Ascending aorta (tissue), 2 donors: ENCODE measurements at places on chromosomes 7 and 10.

DNA sequence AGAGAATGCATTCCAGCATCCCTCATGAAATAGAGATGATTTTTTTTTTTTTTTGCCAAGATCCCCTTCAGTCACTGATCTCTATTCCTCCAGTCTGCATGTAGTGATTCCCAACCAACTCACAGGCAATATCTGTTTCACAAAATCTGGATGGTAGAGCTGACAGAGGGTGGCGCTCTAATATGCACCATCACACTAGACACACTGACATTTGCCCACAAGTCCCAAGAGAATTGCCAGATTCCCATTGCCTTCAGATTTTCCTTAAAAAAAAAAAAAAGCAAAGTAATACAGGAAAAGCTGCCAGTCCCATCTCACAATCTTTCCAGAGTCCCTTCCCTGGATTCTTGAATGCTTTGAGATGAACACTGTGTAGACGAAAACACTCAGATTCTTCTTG is 301.0 kb downstream of the SORCS1 start:
- no peaks in the 10 kb centered on the region for H3K4me1 ChIP-seq
- no peaks in the 10 kb centered on the region for H3K27me3 ChIP-seq
- no peak overlapping the region for H3K4me3 ChIP-seq
- no peak overlapping the region for H3K27ac ChIP-seq
- DNase-seq = no peak

- DNase-seq = no peak
- no peak overlapping the region for H3K4me3 ChIP-seq
- H3K4me1 ChIP-seq = no peaks in the 10 kb centered on the region
- H3K36me3 ChIP-seq = peaks cover 79% of the 10 kb centered on the region
These were observed 52.9 kb upstream of the ZMIZ2 start for GRCh38 chr7:44695756-44696155.

DNA sequence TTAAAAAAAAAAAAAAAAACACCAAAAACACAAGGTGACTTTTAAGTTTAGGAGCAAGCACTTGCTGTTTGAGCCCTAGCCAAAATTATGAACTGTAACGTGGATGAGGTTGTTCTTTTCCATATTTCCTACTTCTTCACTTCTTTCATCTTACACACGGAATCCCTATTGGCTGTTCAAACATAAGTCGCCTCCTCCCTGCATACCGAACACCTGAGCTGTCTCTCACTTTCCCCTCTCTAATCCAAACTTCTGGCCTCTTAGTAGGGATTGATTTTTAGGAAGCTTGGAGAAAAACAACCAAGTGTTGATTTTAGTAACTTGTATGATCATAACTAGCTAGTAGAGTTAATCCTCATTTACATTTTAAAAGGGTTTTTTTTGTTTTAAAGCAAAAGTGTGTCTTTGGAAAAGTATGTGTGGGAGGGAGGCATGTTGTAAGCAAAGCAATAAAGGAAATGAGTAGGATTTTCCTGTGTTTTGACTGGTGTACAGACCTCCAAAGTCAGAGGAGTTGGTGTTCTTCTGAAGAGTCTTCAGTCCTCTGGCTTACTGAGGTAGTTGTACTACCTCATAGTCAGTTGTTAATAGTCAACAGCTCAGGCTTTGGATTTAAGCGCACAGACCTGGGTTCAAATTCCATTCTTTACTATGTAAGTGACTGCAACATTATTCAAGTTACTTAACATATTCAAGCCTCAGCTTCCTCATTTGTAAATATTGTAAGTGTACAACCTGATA is 39.3 kb downstream of the RABGEF1 start:
- H3K4me1 ChIP-seq = no peaks in the 10 kb centered on the region
- no peaks in the 10 kb centered on the region for H3K27me3 ChIP-seq
- H3K27ac ChIP-seq = no peak overlapping the region
- DNase-seq = no peak

DNA sequence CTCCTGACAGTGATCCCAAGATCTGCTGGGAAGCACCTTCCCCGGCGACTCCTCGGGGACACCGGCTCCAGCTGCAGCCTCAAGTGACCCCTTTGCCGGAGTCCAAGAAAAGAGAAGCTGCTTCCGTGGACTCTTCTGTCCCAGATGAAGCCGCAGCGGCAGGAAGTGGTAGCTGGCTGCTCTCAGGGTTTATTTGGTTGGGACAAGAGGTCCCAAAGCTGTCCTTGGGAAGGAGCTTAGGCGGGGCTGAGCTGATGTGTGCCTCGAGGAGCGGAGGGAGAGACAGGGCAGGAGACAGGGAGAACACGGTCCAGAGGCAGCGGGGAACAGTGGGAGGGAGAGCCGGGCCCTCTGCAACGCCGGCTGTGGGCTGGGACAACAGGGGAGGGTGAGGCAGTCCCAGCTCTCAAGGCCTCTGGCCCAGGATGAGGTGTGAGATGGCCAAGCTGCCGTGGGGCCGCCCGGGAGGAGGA is 13.1 kb upstream of the FAM20C start:
- H3K27ac ChIP-seq = no peak overlapping the region
- no peaks in the 10 kb centered on the region for H3K4me1 ChIP-seq
- no peak overlapping the region for H3K4me3 ChIP-seq
- H3K27me3 ChIP-seq = no peaks in the 10 kb centered on the region

DNA sequence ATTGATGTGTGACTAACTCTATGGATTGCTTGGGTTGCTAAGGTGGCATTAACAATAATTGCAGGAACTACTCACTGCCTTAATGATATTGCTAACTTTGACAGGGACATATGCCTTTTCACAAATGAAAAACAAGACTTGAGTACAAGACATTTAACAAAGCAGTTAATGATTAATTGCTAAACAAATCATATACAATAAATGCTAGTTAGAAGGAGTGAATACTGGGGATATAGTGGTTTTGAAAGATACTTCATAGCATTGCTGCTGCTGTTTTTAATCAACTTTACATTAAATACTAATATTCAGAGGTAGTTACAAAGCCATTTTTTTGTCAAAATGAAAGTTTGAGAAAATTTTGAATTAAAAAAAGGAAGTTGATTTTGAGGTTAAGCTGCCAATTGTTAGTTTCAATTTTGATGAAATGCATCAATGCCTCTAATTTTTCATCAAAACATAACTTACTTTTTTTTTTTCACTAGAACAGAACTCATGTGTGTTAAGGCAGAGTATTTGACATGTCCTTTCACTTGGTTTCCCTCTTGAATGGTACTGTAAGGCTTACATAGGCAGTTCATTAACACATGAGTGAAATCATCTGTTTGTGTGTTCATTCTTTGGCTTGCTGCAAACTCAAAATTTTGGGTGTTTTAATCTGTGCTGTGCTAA is 106.2 kb upstream of the SEMA3D start:
- H3K27me3 ChIP-seq = no peaks in the 10 kb centered on the region
- DNase-seq = no peak
- H3K4me1 ChIP-seq = no peaks in the 10 kb centered on the region
- H3K4me3 ChIP-seq = no peak overlapping the region
- no peak overlapping the region for H3K27ac ChIP-seq
- no peaks in the 10 kb centered on the region for H3K36me3 ChIP-seq

GRCh38 chr7:94578614-94579013 is 69.0 kb downstream of the CASD1 start:
- DNase-seq = no peak
- no peaks in the 10 kb centered on the region for H3K36me3 ChIP-seq
- H3K4me3 ChIP-seq = no peak overlapping the region
- H3K4me1 ChIP-seq = no peaks in the 10 kb centered on the region
- H3K27me3 ChIP-seq = no peaks in the 10 kb centered on the region

DNA sequence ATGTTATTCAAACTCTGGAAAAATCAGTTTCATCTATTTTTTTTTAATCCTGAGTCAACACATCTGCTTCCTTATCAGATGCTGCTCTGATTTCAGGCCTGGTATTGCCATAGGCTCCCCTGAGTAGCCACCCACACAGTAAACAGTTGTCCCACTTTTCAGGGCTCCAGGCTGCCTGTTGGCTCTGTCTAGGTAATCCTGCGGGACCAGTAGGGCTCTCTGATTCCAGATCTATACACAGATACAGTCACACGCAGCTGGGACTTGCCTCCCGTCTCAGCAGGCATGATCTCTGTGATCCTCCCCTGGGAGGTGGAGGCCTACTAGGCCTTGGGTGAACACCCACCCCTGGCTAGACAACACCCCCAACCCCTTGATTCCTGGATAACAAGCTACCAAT is 206.1 kb downstream of the CREB5 start:
- no peak overlapping the region for H3K4me3 ChIP-seq
- no peaks in the 10 kb centered on the region for H3K27me3 ChIP-seq
- H3K36me3 ChIP-seq = no peaks in the 10 kb centered on the region
- H3K4me1 ChIP-seq = peaks cover 12% of the 10 kb centered on the region
- H3K27ac ChIP-seq = peak overlapping the region; percentile 34

DNA sequence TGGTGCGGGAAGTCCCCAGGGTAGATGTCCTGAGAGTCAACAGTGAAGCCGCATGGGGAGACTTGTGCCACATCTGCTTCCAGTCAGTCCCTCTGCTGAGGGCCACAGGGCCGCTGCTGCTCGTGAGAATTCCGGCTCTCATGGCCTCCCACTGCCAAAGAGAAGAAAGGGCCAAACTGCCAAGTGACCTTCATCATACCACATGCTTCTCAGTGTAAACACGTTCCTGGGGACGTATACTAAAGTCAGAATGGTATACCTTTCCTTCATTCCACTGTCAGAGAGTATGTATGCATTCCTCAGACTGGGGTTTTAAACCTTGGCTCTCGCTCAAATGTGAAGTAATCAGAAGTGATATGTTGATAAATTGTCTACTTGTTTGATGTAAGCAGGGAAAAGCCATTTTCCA is 52.8 kb upstream of the SEC61G start:
- H3K27me3 ChIP-seq = no peaks in the 10 kb centered on the region
- peak overlapping the region; percentile 24 for H3K27ac ChIP-seq
- no peaks in the 10 kb centered on the region for H3K36me3 ChIP-seq
- no peak overlapping the region for H3K4me3 ChIP-seq
- no peaks in the 10 kb centered on the region for H3K4me1 ChIP-seq

DNA sequence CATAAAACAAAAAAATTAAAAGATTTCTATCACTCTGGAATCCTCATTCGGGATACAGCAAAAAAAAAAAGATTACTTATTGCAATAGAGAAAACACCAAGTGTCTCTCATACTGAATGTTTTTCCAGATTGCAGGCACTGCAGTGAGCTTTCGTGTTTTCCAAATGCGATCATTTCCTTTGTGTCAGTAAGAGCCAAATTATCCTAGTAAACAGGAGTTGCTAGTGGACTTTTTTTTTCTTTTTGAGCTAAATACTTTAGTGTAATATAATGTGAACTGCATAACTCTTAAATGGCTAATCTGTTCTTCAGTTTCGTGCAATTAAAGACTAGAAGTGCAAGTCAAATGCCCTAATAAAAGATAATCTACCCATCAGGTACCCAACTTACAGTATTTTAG is 44.4 kb upstream of the TOMM7 start:
- peaks cover 10% of the 10 kb centered on the region for H3K4me1 ChIP-seq
- H3K4me3 ChIP-seq = no peak overlapping the region
- H3K36me3 ChIP-seq = peaks cover 4% of the 10 kb centered on the region
- DNase-seq = no peak
